Stimulated activated CD4-positive, alpha-beta T cell treated with anti-CD3 and anti-CD28 coated beads, Interleukin-1b, Interleukin-23, amount 100 ng/mL, for 1 hour (primary cell): ENCODE measurements at places on chromosomes 6 and 20.

- no peak for DNase-seq
These were observed 74.5 kb downstream of the GFOD1 start for GRCh38 chr6:13412639-13413465.

DNA sequence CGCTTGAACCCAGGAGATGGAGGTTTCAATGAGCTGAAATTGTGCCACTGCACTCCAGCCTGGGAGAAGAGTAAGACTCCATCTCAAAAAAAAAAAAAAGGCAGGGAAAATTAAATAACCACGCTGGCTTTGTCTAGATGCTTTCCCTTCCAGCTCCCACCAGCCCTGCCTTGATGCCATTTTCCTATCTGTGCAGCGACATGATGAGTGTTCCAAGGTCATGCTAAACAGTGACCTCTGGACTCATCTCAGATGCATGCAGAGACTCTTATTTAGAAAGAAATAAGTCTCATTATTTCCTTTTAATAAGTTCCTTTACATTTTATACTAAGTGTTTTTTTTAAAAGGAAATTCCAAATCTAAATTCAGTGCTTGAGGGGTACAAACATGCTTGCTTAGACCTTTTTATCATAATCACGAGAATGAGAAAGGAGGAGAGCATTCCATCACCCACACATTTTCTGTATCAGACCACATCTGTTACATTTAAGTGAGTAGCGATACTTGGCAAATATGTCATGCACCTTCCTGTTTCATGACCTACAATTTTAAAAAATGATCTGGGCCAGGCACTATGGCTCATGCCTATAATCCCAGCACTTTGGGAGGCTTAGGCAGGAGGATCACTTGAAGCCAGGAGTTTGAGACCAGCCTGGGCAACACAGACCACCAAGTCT, 101.1 kb upstream of the RREB1 start:
- DNase-seq = no peak

DNA sequence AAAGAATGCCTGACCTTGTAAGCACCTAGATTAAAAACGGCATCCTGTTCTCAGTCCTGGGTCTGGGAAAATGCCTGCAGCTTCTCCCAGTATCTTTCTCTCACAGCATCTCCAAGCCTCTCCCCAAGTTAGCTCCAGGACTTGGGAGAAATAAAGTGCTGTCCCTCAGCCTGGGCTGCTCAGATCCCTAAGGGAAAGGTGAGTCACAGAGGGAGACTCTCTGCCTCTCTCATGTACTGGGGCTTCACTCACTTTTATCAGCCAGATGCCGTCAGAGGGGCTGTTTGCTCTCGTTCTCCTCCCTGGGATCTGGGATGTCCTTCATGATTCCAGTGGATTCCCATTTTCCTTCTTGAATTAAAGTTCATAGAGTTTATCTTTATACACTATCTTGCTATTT, 293.6 kb downstream of the COL12A1 start:
- DNase-seq = no peak

- DNase-seq = no peak
These were observed 1.6 kb downstream of the TRIM27 start for GRCh38 chr6:28922004-28922820.

DNA sequence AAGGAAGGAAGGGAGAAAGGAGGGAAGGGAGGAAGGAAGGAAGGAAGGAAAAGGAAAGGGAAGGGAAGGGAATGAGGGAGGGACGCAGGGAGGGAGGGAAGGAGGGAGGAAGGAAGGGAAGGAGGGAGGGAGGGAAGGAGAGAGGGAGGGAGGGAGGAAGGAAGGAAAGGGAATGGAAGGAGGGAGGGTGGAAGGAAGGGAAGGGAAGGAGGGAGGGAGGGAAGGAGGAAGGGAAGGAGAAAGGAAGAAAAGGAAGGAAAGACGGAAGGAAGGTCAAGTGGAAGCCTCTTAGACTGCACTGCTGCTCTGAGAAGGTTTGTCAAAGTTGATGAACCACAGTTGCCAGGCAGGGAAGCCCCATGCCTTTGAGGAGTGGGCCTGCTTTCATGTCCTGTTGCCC, 324.3 kb upstream of the ZFP64 start:
- DNase-seq = no peak

- no peak for DNase-seq
These were observed 62.5 kb downstream of the METTL24 start for GRCh38 chr6:110295451-110296165.

DNA sequence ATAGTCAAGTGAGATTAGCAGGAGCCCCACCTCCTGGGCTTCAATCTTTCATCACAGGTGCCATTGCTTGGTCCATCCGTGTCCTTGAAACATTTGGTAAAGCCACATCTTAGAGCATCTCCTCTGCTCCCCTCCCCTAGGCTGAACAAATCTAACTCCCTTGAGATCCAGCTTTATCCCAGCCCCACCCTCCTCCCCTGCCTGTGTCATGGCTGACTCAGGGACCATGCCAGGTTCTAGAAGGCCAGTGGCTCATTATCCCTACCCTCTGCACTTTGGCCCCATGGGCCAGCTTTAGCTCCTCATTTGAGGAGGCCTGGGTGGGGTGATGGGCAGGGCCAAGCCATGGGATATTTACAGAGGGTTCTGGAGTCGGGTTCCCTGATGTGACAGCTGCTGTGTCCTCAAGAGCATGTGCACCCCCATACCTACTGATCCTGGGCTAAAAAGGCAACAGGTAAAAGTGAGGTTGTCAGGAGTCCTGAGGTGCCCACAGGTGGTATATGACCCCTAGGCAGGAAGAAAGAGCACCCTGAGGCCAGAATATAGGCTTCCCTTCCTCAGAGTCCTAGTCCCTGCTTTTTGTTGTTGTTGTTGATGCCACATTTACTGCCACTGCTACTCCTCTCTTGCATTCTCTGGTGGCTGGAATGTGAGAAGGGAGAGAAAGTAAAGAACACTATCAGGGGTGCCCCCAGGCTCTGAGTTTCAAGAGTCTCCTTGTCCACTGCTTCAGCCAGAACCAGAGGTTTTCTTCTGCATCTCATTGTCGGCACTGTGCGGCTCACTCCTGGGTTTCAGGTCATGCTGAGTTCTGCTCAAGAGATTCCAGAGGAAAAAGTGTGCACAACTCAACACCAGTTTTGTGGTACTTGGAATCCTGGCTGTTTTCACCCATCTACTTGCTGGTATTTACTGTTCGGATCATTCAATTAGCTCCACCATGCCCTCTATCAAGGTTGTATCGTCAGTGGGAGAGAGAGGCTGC, 228.4 kb downstream of the LRFN2 start:
- no peak for DNase-seq

GRCh38 chr20:59182401-59183044, 18.9 kb downstream of the ZNF831 start:
- no peak for DNase-seq

GRCh38 chr6:68709091-68709490, 74.0 kb downstream of the ADGRB3 start:
- DNase-seq = no peak

DNA sequence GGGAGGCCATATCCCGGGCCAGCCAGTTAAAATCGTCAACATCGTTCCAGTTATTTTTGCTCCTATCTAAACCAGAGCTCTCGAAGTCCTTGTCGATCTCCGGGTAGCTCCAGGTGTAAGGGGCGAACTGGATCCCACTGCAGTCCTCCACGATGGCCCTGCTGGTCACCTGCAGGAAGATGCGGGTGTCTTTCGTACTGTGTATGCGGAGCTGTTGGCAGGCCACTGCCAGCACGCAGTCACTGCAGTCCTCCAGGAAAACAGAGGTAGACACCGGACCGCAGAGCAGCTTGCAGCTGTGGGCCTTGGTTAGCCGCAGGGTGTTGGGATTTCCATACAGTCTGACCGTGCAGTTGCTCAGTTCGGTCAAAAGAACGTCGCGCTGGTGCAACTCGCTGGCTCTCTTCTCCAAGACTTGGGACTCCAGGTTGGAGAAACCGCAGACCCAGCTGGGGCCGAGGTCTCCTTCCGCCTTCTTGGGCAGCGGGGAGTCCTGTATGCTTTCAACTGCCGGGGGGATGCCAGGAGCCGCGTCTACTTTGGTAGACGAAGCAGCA, 742 bp downstream of the TBCC start:
- no peak for DNase-seq

DNA sequence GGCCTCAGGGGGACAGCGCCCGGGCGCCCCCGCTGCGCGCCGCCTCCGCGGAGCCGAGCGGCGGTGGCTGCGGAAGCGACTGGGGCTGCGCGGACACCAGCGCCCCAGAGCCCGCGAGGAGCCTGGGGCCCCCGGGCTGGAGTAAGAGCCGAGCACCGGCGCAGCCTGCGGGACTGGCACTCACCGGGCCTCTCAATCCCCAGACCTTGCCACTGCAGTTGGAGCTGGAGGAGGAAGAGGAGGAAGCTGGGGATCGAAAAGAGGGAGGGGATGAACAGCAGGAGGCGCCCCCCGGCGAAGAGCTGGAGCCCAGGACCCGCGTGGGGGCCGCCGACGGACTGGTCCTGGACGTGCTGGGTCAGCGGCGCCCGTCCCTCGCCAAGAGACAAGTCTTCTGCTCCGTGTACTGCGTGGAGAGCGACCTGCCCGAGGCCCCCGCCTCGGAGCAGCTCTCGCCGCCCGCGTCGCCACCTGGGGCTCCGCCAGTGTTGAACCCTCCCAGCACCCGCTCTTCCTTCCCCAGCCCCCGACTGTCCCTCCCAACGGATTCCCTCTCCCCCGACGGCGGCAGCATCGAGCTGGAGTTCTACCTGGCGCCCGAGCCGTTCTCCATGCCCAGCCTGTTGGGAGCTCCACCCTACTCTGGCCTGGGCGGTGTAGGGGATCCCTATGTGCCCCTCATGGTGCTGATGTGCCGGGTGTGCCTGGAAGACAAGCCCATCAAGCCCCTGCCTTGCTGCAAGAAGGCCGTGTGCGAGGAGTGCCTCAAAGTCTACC, 590 bp downstream of the RNF217 start:
- no peak for DNase-seq

- no peak for DNase-seq
These were observed 27.3 kb downstream of the RNF182 start for GRCh38 chr6:13952101-13952500.

DNA sequence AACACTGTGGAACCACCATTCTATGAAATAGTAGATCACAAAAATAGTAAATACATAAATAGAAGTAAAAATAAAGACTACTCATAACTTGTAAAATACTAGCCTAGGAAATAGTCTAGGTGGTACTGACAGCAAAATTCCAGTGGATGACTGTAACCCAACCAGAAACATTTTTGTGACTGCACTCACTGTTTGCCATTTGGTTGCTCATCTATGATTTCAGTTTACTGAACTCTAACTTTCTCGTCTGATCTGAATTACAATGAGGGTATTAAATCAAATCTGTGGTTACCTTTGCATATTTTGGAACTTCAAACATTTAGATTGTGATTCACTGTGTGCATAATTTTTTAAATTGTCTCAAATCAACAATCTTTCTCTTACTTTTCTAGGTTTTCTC, 151.1 kb downstream of the KHDC1L start:
- DNase-seq = no peak

- no peak for DNase-seq
These were observed 3.5 kb upstream of the MEP1A start for GRCh38 chr6:46789434-46790354.
